ENCODE measurements at places on chromosomes 4 and X.

DNA sequence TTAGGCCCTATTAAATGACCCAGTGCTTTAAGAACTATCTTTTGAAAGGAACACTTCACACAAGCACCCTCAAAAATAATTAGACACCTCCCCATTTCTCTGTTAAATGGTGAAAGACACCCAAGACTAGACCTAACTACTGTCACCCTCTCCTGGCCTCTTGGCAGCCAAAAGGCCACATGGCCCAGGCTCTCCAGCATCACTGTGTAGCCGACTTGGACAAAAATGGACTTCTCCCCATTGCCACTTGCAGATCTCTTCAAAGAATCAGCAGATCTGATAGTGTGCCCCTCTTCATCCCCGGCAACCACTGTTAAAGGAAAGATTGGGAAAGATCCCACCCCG lies 2.0 kb downstream of the MID1IP1 start:
- no peak for DNase-seq

DNA sequence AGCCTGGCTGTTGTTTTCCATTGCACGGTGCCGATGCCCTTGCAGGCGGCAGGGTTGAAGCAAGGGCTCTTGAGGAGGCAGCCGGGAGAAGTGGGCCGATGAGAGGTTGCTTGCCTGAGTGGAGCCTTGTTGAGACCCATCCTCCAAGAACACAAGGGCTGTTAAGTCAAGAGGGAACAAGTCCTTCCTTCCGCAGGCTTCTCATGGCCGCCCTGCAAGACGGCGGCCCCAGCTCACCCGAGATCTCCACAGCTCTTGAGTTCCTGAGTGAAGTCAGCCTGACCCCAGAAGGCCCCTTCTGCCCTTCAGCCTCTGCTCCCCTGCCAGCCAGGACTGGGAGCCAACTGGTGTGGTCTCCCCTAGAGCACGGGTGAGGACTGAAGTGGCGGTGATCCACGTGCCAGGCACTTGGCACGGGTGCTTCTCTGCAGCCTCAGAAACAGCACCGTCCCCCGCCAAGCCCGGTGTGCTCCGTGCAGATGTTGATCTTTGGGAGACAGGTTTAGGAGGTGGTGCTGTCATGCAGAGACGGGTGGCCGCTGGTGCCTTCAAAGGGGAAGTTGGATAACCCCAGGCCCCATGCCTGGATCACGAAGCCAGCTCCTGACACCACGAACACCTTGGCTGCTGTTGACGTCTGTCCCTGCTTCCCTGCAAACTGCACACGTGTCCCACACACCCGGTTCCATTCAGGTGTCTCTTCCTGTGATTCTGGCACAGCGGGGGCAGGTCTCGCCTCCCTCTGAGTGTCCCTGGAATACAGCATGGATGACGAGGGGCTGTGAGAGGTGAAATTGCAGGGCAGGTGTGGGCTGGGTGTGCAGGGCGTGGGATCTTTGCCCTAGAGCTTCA lies 164.4 kb upstream of the PSAPL1 start:
- no peak for DNase-seq

- DNase-seq = peak; percentile 83
Observed at GRCh38 chr4:106365613-106366012, 3.0 kb downstream of the GIMD1 start.

DNA sequence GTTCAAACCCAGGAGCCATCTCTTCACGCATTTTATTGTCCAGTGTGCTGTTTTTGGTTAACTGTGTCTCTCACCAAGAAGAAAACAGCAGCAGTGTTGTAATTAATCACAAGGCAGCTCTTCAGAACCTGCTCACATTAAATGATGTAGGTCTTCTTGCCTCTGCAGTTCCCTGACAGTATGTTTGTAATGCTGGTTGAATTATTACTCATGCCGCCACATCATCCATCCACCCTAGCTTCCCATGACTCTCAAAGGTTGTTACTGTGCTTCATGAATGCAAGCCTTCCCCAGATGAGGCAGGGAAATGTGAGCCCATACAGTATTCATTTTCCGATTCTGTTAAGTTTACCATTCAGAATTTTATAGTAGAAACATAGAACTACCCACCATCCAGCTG lies 17.4 kb downstream of the TLR10 start:
- peak; percentile 67 for DNase-seq

- no peak for DNase-seq
Observed at GRCh38 chrX:21721195-21721594, 36.7 kb downstream of the SMPX start.

DNA sequence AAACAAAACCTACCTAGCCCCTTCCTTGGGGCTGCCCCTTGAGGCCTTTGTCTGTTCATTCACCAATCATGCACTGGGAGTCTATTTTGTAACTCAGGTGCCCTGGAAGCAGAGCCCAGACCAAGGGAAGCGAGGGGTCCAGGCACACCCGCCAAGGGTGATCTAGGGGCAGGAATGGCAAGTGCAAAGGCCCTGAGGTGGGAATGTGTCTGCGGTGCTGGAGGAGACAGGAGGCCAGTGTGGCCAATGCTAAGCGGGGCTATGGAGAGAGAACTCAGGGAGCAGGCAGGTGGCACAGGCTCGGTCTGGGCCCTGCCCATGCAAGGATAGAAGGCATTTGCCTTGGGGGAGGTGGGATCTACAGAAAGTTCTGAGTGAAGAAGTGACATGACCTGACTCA lies 3.5 kb upstream of the SH3BP2 start:
- DNase-seq = no peak

Measured in brain microvascular endothelial cell (primary cell).